ENCODE measurements at places on chromosomes 6 and 20.

DNA sequence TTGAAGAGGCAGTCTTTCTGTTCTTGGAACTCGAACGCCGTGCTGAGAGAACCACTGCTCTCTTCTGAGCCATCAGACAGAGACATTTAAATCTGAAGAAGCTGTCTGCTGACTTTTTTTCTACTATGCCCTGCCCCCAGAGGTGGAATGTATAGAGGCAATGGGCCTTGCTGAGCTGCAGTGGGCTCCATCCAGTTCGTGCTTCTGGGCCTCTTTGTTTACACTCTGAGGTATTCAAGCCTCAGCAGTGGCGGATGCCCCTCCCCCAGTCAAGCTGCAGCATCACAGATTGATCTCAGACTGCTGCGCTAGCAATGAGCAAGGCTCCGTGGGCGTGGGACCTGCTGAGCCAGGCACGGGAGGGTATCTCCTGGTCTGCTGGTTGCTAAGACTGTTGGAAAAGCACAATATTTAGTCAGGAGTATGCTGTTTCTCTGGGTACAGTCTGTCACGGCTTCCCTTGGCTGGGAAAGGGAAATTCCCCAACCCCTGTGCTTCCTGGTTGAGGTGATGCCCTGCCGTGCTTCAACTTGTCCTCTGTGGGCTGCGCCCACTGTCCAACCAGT lies 526.8 kb downstream of the CD109 start:
- no peak for DNase-seq

DNA sequence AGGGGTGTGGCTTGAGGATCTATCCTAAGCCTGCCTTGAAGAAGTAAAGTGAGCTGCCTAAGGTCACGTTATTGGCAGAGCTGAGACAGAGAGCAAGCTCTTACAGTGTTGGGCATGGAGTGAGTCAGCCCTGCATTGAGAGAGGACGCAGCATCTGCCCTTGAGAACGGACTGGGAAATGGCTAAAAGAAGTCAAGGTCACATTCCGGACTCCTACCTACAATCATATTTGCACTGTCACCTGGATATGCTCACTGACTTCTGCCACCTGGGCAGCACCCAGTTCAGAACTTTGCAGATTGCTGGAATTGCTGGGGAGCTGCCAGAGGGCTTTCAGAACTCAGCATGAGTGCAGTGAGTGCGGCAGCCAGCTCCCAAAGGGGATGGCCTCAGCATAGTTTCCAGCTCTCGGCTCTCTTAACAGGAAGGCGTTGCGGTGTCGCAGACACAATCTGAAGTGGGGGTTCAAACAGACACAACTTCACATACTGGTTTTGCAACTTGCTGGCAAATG lies 199.3 kb upstream of the SGK1 start:
- peak; percentile 69 for DNase-seq

DNA sequence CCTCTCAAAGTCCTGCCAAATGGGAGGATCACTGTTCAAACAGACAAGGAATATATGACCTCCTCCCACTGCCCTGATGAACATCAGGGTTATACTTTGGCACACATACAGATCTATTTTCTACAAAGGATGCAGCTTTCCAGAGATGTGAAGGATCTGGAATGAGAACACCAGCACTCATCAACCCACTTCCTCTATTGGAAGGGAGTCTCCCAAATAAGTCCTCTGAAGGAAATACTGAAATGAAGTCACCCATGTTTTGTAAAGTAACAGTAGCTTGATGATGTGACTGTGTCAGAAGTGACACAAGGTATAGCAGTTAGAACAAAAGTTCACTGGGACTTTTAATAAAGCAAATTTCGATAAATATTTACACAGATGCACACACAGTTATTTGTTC lies 104.9 kb downstream of the OGFRL1 start:
- no peak for DNase-seq

GRCh38 chr6:44923444-44923843 lies 404.7 kb upstream of the RUNX2 start:
- no peak for DNase-seq

- peak; percentile 76 for DNase-seq
Observed at GRCh38 chr6:80508885-80509630, 402.6 kb downstream of the BCKDHB start.

DNA sequence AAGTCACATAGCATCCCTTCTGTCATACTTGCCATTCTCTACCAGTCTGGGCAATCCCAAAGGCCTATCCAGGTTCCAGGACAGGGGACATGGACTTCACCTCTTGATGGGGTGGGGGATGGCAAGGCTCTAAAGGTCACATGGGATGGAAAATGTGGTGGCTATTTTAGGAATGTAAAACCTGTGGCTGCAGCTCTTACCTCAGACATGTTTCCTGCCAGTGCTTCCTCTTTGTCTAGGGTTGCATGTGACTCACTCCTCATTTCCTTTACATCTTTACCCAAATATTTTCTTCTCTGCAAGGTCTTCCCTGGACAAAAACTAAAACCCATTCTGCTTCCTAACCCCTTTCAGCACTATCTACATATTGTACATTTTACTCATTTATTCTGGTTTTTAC lies 135.7 kb downstream of the BTBD3 start:
- peak; percentile 23 for DNase-seq

DNA sequence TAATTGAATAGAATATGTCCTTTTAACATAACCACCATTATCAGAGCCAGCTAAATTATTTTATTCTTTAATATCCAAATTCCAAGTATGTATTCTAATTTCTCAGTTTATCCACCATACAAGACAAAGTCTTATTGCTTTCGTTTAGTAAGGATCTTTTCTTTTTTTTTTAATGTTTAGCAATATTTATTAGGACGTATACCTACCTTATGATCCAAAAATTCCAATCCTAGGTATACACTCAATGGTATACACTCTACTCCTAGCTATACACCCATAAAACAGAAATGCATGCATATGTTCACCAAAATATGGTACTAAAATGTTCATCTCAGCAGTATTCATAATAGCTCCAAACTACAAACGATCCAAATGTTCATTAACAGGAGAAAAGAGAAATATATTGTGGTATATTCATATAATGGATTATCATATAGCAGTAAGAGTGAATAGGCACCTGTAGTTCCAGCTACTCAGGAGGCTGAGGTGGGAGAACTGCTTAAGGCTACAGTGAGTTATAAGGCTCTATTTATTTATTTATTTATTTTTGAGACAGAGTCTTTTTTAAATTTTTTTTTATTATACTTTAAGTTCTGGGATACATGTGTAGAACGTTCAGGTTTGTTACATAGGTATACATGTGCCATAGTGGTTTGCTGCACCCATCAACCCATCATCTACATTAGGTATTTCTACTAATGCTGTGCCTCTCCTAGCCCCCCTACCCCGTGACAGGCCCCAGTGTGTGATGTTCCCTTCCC lies 17.3 kb downstream of the TNFAIP3 start:
- DNase-seq: no peak

GRCh38 chr6:9766240-9766915 lies 648.5 kb downstream of the TFAP2A start:
- no peak for DNase-seq

DNA sequence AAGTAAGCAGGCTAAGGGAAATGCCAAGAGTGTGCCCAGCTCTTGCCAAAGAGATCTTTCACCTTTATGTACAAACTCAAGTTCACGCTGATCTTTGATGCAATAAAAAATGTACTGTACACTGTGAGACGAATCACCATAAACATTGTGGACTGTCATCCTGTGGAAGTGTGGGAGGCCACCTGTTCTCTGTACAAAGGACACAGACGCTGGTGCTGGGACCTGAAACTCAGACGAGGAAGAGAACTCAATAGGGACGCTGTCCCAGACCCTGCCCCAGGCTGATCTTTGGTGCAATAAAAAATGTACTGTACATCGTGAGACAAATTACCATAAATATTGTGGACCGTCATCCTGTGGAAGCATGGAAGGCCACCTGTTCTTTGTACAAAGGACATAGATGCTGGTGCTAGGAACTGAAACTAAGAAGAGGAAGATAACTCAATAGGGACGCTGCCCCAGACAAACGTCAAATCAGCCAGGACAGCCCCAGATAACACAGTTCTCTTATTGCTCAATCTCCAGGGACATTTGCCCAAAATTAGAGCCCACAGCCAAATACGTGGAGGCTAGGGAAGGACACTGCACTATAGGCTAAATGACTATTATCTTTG lies 312.7 kb upstream of the SGK1 start:
- no peak for DNase-seq

DNA sequence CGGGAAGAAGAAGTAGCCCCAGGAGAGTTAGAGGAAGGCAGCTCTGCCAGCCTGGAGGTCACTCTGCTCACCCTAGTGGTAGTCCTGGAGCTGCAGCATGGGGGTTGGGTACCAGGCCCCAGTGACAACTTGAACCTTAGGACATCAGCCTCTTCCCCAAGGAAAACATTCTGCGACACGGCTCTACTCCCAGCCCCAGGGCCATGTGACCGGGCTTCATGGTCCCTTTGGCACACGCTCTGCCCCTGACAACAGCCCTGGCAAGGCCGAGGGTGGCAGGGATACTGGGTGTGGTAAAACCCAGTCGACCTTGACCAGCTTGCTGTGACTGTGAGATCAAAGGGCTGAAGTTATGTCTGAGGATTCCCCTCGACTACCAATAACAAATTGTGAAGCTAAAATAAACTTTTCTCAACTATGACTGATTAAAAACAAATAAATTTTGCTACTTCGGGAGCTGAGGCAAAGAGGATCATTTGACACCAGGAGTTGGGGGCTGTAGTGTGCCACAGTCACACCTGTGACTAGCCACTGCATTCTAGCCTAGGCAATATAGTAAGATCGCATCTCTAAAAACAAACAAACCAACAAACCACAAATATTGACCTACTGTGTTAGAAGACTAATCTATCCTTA lies 24.4 kb upstream of the ARID1B start:
- DNase-seq: peak; percentile 24

GRCh38 chr6:129248946-129249345 lies 366.0 kb downstream of the LAMA2 start:
- no peak for DNase-seq

DNA sequence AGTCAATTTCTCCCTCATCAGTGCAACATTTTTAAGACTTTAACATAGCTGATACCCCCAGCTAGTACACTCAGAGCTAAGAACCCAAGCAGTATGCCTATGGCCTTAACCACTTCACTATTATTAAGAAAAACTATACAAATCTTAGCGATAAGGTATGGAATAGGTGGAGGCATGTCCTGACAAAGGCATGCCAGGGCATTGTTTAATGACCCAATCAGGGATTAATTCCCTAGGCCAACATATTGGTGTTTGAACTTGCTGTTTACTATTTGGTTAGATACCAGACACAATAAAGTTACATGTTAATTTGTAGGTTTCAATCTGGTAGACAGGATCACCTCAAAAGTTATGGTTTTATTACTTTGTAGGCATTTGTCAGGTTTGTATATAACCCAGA lies 93.1 kb downstream of the ARMC2 start:
- DNase-seq: no peak

DNA sequence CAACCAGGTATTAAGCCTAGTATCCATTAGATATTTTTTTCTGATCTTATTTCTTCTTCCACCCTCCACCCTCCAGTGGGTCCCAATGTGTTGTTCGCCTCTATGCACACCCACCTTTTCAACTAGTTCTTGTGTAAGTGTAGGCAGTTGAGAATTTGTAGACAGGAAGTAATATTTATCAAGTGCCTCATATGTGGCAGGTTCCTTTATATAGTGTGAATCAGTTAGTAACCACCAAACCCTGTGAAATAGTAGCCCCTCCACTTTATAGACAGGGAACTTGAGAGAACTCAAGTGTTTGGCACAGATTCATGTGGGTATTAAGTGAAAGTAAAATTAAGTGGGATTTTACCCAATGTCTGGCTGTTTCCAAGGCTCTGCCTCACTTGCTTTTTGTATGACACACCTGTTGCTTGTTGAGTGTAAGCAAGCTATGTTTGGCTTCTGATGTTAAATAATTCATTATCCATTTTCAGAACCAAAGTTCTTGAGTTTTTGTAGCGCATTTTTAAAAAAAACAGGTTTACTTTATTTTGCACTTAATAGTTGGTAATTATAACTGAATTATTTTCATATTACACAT lies 24.8 kb downstream of the AFDN start:
- DNase-seq: no peak
